ENCODE measurements at places on chromosomes 6 and 20.

DNA sequence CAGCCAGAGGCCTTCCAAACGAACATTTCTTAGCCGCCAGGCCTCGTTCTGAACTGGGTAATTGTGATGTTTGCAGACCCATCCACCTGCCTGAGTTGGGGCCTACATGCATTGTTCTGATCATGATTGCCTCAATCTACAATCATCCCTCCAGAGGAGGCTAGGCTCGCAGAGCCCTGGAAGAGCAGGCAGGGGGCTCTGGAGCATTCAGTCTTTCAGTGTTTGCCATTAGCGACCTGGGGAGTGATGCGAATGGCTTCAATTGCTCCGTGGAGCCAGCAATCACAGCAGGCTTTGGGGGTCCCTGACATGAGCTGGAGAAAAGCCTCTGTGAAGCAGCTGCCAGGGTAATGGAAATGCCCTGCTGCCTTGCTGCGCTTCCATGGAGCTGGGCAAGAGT, 22.0 kb downstream of the SNAP25 start:
- DNase-seq: no peak

- no peak for DNase-seq
Observed at GRCh38 chr6:109295109-109295773, 87.0 kb downstream of the CD164 start.

DNA sequence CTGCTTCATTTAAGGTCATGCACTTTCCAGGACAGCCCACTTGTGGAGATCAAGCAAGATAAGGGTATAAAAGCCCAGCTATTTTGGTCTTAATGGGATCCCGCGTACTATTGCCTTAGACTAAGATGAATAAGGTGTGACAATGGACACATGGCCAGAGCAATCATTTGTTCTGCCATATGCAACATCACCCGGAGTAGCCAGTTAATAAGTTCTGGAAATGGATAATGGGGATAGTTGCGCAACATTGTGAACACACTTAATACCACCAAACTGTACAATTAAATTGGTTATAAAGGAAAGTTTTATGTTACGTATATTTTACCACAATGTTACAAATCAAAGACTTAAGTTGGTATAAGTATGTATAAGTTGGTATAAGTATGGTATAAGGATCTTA, 674.5 kb downstream of the HDGFL1 start:
- no peak for DNase-seq

DNA sequence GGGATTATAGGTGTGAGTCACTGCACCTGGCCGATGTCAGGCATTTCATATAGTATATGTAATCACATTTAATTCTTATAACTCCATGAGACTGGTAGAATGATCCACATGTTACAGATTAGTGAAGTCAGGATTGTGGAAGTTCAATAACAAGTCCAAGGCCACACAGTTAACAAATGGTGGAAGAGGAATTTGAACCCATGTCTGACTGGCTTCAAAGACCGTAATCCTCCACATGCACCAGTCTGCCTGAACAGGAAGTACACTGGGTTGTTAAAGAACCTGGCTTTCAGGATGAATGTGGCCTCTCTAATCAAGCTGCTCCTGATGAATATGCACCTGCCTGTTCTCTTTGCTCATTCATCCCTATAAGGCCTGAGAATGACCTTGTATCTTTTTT, 122.0 kb upstream of the HDAC2 start:
- no peak for DNase-seq

DNA sequence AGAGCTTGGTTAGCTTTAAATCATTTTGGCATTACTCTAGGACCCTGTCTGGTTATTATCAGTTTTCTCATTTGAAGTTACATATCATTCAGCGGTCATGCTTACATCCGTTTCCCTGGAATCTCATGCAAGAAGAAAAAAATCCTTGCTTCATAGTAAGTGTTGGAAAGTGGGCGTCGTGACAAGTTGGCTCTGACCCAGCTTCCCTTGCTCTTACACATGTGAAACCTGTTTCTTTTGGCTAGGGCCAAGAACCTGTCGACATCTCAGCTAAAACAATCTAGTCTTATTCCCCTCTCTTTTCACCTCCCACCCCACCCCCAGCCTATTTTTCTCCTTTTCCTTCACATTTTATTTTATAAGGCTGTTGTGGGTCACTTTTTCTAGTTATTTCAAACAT, 45.5 kb downstream of the ANKS1A start:
- DNase-seq: no peak

DNA sequence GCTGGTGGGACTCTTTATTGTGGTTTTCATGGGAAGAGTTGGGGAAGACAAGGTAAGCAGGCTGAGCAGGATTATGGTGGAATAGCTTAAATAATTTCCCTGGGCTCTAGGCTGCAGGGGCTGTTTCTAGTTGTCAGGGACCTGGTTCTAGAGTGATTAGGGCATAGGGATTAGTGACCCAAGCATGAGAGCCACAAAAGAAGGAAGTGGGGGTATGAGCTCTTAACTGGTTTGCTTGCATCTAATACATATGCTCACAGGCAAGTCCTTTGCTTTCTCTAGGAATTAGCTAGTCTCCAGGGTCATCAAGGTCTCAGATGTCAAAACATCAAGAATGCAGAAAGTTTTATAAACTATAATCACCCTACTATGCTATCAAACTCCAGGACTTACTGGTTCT, 67.5 kb upstream of the NRN1 start:
- no peak for DNase-seq

DNA sequence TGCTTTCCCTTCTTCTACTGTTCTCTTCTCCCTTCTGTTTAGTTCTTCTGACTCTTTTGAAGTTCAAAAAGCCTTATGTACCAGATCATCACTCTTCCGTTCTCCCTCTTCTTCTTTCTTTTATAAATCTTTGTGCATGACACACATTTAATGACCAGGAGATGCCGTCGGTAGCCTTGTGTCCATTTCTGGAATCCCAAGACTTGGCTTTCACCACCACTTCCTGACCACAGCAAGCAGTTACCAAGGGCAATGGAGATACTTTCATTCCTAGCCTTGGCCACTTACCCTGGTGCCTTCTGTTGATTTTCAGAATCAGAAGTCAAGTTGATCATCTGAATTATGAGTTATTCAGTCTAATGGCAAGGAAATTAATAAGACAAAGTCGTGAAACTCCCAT, 268.5 kb upstream of the QKI start:
- DNase-seq: no peak

DNA sequence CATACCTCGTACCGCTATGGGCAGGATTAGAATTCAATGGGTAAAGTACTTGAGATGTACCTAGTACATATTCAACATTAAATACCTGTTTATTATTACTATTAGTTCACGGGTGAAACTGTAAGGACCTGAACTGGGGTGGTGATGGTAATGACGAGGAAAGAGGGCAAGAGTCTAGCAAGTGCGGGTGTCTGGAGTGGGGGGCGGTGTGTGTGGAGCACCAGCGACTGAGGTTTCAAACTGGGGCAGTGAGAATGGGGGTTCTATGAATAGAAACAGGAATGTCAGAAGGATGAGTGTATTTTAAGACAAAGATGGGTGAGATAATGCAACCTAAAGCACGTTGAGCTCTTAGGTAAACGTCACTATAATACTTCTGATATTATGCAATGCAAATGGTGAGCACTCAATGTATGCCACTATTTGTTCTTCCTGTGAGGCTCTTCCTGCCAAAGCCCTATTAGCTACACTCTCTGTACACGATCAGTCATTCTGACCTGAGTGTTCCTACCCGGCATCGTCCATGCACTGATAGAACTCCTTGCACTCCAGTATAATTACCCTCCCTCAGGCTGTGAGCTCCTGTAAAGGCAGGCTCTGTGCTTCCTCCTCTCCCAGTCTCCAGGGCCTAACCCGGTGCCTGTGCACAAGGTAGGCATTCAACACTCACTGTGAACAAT, 55.0 kb downstream of the ALDH5A1 start:
- no peak for DNase-seq

DNA sequence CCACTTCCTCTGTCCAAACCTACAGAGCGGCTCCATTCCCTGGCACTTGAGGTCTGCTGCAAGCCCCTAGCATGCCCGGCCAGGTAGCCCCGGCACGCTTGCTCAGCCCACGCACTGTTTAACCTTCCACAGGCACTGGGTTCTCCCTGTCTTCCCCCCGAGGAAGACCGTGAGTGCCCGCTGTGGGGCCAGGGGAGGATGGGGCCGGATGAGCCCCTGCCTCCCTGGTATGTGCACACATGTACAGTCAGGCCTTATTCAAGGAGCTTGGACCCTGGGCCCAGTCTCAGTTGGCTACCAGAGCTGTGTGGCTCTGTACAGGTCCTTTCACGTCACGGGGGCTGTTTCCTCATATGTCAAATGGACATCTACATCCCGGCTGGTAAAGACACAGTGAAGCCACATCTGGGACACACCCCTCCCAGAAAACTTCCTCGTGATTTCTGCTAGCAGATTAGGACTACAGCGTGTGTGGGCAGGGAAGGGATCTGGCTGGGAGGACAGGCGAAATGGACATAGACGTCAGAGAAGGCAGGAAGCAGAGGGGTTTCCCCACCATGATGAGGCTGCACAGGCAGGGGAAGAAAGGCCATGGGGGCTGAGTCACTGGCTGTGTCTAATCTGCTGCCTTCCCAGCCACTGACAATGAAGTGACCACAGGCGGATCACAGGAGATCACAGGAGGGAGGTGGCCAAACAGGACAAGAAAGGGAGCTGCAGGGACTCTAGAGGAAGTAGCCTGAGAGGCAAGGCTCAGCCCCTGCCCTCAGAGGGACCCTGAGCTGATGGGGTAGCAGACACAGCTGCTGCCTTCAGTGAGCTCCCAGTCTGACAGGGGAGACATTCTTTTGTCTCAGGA, 62.9 kb downstream of the MRPL14 start:
- DNase-seq: no peak

- DNase-seq: no peak
Observed at GRCh38 chr20:37526839-37527637, 638 bp downstream of the BLCAP start.

DNA sequence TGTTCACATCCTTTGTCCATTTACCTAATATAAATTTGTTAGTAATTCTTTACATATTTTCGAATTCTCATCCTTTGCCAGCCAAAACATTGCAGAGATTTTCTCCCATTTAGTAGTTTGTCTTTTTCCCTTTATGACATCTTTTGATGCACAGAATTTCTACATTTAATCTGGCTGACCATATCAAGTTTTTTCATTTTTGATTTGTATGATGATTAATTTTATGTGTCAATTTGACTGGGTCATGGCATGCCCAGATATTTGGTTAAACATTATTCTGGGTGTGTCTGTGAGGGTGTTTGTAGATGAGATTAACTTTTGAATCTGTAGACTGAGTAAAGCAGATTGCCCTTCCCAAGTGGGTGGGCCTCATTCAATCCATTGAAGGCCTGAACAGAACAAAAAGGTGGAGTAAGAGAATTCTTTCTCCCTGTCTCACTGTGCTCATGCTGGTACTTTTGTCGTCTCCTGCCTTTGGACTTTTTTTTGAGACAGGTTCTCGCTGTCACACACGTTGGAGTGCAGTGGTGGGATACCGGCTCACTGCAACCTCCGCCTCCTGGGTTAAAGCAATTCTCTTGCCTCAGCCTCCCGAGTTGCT, 72.1 kb upstream of the EPB41L1 start:
- DNase-seq: no peak

- no peak for DNase-seq
Observed at GRCh38 chr6:46217671-46218131, 46.9 kb upstream of the ENPP5 start.

DNA sequence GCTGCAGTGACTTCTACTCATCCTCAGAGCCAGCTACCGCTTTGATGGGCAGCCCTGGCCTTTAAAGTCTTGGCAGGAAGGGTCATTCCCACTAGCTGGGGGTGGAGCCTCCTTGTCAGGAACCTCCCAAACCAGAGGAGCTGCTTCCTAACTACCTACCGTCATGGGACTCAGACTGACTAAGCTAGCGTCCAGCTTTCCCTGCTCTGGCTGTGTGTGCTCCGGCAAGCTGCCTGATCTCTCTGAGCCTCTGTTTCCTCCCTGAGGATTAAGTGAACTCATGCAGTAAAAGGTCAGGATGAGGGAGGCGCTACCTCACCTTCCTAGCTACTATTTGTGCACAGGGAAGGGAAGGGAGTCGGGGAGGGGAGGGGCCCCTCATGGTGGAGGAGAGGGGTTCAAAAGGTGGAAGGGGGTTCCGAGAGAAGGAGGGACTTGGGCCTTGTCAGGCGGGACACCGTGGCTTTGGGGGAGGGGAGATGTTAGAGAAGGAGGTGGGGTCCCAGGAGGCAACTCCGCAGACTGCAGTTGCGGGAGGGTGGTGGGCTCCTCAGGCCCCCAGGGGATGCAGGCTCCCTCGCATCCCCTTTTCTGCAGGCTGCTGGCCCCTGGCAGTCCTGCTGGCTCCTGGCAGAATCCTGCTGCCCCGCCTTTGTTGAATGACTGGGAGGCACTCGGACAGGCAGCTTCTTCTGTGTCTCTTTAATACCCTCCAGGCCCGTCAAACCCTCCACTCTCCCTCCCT, 9.8 kb downstream of the DUSP15 start:
- no peak for DNase-seq

GRCh38 chr6:145534989-145535388, 200.3 kb downstream of the EPM2A start:
- no peak for DNase-seq

GRCh38 chr6:128425856-128426255, 94.5 kb downstream of the PTPRK start:
- no peak for DNase-seq

DNA sequence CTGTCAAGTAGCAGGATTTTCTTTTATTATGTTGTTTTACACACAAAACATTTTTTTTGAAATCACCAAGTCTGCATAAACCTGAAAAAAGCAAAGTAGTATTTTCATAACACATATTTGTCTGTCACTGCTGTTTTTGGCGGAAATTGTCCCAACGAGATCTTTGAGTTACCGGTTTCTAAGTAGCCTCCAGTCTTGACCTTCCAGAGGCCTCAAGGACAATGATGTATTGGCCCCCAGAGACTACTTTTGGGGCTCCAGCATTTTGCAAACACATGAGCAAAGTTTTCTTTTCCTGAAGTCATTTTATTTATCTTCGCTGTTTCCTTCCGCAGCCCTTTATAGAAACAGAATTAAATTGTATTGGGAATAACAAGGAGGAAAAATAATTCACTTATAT, 862.6 kb downstream of the KIF16B start:
- no peak for DNase-seq

DNA sequence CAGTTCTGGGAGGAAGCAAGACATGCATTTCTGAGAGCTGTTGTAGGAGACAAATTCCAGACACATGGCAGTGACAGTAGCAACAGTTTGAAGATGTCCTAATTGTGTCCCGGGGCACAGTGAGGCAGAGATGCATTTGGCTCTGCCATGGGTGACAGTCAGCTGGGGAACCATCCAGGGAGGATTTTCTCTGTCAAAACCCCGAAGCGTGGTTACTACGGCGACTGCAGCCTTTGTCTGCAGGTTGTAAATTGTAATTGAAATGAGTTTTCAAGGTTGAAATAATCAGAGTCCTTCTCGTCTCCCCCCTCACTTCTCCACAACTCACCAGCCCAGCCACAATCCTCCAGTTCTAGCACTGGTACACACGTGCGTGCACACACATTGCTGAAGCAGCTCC, 100.1 kb downstream of the GRM4 start:
- no peak for DNase-seq

Measured in substantia nigra (tissue), 51 donors.